ENCODE measurements at places on chromosomes 2 and 18.

GRCh38 chr2:67179526-67179925, 217.6 kb upstream of the ETAA1 start:
- no peak for DNase-seq

DNA sequence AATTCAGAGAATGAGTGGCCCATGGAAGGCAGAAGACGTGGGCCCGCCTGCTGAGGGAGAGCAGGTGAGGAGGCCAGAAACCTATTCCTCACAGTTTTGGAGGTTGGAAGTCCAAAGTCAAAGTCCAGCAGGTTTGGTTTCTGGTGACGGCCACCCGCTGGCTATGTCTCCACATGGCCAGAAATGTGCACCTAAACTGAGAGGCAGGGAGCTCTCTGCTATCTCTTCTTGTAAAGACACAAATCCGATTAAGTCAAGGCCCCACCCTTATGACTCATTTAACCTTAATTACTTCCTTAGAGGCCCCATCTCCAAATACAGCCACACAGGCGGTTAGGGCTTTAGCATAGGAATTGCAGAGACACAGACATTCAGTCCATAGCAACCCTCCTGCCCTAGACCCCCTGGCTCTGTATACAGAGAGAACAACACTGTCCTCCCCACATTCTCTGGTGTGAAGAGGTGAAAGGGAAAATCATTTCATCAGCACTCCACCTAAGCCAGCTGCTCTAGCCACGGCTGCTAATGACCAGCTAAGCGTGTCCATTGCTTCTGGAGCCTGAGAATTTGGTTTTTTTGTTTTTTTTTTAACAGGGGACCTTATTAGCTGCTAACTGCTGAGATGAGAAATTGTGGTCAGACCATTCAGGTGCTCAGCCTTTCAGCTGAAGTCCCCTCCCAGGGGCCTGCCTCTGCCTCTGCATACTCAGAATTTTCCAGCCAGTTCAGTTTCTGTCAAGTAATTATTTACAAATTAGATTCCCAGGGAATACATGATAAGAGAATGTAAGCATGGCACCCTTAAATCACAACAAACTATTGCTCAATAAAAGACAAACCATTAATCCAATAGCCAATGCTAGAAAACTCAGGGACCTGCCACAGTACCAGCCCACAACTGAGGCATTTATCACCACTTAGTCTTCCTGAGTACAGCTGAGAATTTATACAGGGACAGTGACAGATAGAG, 368.7 kb upstream of the ID2 start:
- DNase-seq, result peak; percentile 35

GRCh38 chr2:48358982-48359381, 171.0 kb upstream of the STON1 start:
- DNase-seq, result no peak

- DNase-seq, result peak; percentile 74
Measured at GRCh38 chr2:55420439-55420725, 726 bp upstream of the CCDC88A start.

- DNase-seq, result no peak
Measured at GRCh38 chr2:28670856-28671255, 80.8 kb upstream of the PPP1CB start.

DNA sequence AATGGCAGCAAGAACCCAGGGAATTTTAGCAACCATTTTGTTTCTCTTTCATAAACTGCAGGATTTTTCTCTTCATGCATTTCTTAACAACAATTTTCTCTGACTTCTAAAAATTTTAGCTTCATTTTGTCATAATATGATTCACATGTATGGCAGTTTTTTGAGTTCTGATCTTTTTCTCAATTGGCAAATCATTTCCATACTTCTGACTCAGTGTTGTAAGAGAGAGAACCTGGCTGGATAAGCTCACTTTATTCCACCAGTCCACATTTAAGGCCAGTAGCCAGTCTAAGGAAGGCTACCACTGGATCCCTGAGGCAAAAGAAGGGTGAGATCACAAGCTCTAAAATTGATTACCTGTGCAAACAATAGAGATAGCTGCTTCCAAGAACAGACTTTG, 42.8 kb upstream of the COL3A1 start:
- DNase-seq, result no peak

- no peak for DNase-seq
Measured at GRCh38 chr2:204486805-204487204, 58.5 kb upstream of the PARD3B start.

- no peak for DNase-seq
Measured at GRCh38 chr2:148906124-148906523, 31.1 kb downstream of the KIF5C start.

DNA sequence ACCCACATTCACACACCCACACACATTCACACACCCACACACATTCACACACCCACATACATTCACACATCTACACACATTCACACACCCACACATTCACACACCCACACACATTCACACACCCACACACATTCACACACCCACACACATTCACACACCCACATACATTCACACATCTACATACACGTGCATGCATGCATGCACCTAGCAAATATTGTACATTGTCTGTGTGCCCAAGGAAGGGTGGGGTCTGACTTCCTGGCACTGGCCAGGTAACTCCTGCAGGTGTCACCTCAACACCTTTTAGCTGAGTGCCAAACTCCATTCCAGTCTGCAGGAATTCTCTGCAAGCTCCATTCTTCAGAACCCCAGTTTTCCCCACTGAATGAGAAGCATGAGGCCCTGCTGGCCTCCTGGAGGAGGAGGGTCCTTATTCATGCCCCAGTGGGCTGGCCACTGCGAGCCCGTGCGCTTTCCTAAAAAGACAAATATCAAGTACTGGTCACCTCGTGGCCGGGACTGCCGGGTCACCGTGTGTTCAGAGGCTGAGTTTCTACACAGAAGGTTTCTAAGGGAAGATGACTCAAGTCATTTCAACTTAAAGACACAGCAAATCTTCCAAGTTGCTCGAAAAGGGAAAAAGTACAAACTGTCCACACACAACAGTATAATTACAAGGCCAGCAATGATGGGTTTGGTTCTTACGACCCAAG, 131.5 kb downstream of the HDAC4 start:
- peak; percentile 55 for DNase-seq

GRCh38 chr18:79590191-79591031, 89.2 kb upstream of the CTDP1 start:
- no peak for DNase-seq

DNA sequence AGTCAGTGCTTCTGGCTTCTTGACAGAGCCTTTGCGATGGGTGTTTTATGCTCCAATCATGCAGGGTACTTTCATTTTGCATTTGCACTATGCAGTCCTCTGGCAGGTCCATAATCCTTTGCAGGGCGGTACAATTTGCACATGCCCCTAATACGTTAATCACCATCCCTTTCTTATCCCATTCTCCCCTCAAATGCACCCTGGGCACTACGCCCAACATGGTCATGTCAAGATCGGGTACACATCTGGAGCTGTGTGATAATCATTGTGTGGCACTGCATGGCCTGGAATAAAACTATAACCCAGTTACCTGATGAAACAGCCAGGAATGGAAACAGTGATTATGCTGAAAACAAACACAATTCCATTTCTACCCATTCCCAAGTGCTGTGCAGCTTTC, 27.7 kb downstream of the LOXHD1 start:
- DNase-seq, result no peak

DNA sequence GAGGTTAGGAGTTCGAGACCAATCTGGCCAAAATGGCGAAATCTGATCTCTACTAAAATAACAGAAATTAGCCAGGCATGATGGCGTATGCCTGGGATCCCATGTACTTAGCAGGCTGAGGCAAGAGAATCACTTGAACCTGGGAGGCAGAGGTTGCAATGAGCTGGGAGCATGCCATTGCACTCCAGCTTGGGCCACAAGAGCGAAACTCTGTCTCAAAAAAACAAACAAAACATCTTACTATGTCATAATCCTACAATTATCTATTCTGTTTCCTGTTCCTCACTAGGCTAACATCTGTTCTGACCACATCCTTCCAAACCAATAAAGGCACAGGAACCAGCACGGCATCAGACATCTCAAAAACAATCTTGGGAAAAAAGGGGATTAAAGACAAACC, 361.8 kb upstream of the UBE2E3 start:
- no peak for DNase-seq

- no peak for DNase-seq
Measured at GRCh38 chr2:36462311-36462935, 106.8 kb downstream of the CRIM1 start.

- DNase-seq, result no peak
Measured at GRCh38 chr2:48113767-48114166, 207.5 kb upstream of the FBXO11 start.

DNA sequence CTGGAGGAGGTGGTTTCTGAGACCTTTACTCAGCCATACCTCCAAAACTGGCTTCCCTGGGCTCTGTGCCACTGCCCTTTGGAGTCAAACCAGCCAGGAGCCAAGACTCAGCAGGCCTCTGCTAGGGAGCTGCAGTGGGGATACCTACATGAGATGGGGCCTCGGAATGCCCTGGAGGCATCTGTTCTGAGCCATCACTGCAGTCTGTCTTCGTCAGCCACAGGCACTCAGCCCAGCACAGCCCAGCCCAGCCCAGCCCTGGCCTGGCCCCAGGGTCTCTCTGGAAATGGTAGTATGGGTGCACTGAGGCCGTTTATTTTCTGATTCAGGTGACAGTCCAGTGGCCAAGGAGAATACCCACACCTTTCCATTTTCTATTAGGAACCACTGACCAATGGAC, 209.8 kb downstream of the CELF4 start:
- DNase-seq, result no peak

DNA sequence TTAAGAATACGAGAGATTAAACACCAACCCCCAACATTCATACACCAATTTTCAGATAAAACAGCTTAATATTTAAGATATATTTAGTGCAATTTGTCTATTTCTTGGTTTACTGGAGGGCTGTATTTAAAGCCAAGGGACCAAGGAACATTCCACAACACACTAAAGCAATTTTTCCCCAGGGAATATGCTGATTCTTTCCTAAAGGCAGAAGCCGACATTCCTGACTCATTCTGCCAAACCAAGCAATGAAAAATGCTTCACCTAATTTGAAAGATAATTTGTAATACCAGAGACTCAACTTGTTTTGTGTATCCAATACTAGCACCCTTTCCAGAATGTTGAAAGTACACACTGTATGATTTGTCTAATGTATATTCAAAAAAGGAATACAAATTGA, 1267.6 kb upstream of the PIK3C3 start:
- no peak for DNase-seq

GRCh38 chr2:233839447-233839820, 14.9 kb downstream of the HJURP start:
- no peak for DNase-seq

DNA sequence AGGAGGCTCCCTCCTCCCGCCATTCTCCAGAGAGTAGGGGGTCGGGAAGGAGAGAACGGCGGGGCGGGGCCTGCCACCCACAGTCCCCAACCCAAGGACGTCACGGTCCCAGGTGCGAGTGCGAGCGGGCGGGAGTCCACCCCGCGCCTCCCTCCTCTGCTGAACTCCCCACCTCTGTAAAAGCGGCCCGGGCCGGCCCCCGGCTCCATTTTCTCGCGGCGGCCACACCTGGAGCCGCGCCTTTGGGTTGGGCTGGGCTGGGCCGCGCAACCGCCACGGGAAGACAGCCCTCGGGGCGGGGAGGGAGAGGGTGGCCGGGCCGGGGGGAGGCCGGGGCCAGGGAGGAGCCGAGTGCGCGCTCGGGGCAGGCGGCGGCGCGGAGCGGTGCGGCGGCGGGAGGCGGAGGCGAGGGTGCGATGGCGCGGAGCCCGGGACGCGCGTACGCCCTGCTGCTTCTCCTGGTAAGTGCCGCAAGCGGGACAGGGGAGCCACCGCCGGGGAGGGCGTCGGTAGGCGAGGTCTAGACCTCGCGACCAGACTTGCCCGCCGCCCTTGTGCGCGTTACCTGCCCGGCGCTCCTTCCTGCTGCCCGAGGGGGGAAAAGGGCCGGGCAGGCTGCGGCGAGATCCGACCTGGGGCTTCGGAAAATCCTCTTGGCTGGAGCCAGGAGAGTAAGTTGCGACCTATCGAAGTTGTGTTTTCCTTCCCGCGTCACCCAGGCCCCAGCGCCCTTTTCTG, at the start of gene DSG2:
DSG2 (plus strand) TSS at position 342 of the 738 bp plus-strand sequence; CDS start at position 417, 75 bp downstream.
- DNase-seq, result no peak

DNA sequence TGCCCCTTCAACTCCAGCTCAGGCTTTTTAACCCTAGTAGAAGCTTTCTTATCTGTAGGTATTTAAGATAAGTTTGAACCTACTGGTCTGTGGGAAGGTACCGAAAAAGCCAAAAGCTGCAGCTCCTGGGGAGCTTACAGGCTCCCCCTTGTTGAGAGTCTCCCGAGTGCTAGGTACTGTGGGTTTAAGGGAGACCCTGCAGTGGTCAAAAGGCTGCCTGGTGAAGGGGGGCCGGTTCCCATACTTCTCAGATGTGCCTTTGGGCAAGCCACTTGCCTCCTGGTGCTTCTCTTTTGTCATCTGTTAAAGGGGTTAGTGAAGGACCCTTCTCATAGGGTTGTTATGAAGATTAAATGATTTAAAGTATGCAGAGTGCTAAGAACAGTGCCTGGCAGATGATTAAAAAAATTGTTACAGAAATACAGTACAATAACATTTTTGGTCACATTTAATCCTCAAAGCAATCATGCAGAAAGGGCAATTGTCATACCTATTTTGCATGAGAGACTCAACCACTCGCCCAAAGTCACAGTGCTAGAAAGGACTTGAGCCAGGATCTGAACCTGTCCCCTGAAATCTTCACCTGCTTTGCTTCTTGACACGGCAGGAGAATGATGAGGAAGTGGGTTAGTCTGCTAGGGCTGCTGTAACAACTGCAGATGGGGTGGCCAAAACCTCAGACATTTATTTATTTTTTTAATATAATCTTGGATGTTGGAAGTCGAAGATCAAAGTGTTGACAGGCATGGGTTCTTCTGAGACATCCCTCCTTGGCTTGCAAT, 62.5 kb downstream of the NEDD4L start:
- DNase-seq, result no peak

DNA sequence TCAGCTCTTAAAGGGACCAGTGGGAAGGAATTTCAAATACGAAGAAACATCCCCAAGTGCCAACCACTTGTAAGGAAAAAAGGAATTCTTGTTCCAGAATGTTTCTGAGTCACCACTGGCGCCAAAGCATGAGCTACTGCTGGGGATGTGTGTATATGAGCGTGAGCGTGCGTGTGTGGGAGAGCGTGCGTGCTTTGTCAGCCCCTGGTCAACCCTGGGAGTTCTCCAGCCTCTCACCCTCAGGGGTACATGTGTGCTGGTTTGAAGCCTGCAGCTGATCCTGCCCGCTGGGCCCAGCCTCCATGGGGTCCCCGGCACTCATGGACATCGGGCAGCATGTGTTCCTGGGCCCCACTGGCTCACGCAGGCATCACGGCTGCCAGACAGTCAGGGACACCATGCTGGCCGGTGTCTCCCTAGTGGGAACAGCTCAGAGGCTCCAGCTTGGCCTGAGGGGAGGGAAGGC, 17.1 kb downstream of the HS6ST1 start:
- DNase-seq, result no peak

- no peak for DNase-seq
Measured at GRCh38 chr2:1736997-1737480, 7.3 kb downstream of the PXDN start.
